ENCODE measurements at places on chromosomes 6 and 20.
A peak's percentile ranks its signal among the peaks of the same experiment; 100 is the strongest.

DNA sequence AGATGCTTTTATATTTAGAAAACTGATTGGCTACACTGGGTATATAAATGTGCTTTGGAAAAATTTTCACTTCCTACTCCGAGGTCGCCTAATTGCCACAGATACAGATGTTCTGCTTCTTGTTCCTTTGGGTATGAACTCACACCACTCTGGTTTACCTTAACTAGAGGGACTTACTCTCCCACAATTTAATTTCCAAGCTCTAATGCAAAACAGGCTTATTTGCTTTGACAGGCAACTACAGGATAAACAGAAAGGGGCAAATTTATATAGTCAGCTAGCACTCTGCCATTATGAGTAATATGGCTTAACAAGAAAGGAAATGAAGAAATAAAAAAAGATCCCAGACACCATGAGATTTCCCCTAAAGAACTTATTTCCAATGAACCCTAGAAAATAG, 156.9 kb upstream of the ZFP64 start:
- DNase-seq, result no peak

DNA sequence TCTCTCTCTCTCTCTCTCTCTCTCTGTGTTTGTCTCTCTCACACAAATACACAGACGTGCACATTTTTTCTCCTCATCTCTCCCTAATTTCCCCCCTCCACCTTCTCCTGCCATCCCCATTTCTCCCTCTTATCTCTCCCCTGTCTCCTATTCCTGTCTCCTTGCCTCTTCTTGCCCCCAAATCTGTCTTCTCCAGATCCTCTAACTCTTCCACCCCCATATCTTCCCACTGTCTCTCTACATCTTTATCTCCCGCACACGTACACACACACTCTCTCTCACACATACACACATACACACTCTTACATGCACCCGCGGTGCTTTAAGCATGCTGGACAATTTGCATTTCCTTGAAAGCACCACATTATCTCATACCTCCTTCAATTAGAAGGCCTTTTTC, 15.9 kb downstream of the KIZ start:
- DNase-seq, result no peak

DNA sequence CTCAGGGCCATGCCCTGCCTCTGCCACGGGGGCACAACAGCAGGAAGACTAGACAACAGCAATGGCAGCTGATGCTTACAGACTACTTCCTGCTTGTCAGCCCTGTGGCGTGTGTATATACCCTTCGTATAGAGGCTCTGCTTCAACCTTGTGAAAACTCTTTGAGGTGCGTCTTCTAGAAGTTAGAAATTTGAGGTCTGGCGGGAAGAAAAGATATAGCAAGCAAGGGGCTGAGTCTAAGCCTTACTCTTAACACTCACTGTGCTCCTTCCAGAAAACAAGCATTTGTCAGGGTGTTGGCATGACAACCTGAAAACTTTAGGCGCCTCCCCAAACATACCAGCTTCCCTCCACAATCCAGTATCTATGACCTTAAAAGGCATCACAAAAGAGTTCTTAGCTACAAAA, 33.3 kb downstream of the JPH2 start:
- DNase-seq, result peak; percentile 71

- DNase-seq, result no peak
These were observed 1.2 kb upstream of the MOG start for GRCh38 chr6:29655658-29656057.

DNA sequence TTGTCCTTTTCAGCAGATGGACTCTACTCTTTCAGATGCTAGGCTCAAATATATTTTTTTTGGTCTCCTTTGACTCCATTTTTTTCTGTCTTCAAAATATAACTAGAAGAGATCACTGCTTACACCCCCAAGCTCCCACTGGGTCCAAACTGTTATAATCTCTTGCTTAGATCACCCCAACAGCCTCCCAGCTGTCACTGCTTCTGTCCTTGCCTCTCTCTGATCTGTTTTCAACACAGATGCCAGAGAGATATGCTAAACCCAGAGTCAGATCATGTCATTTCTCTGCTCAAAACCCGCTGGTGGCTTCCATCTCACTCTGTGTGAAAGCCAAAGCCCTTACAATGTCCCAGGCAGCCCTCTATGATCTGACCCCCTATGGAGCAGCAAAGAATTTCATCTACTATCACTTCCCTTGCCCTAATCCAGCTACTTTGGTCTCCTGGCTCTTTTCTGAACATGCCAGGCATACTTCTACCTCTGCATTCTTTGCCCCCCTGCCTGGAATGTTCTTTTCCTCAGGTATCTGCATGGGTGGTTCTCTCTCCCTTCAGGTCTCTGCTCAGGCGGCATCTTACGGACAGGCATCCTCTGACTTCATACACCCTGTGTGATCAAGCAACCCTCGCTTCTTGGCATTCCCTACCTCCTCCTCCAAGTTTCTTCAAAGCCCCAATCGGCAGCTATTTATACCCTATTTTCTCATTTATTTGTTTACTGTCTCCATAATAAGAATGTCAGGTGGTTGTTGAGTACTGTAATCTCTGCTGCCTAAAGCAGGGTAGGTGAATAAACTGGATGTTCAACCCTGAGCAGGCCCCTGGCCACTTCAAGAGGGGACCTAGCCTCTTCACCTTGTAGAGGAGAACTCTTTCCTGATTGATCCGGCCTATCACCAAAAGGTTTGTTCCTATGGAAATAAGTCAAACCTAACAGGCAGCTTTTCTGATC, 43.6 kb upstream of the SLC4A11 start:
- no peak for DNase-seq

DNA sequence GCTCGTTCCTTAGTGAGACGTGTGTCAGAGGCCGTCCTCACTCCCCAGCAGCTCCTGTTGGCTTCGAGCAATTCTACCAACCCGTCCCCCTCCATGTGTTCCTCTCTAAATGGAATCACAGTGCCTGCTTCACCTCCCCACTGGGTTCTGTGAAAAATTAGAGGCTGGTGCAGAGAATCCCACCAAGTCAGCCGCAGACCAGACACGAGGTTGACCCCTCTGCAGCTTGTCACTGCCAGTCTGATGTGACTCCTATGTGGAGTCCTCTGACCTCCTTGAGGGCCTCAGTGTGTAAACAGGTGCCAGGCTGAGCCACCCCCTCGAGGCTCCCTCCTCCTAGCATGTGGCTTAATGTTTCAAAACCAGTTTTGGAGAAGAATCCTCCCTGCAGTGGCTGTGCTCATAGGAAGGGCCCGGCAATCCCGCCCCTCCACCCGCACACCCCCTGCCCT, 12.6 kb upstream of the IRF4 start:
- DNase-seq, result no peak

DNA sequence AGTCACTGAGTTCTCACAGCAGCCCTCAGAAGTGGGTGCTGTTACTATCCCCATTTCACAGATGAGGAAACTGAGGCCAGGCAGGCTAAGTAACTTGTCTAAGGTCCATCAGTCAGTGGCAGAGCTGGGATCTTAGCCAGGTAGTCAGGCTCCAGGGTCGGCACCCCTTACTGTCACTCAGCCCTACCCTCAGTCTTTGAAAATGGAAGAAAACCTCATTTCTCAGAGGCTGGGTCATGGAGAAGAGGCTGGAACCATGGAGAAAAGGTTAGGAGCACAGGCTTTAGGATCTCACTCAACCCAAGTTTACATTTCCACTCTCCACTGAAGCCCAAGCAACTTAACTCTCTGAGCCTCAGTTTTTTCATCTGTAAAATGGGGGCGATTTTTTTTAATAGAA, 116.2 kb upstream of the SIRPG start:
- DNase-seq, result no peak

GRCh38 chr6:101879782-101880181, 486.3 kb downstream of the GRIK2 start:
- DNase-seq, result no peak

- DNase-seq, result no peak
These were observed 171.5 kb downstream of the LY86 start for GRCh38 chr6:6760002-6760401.

- DNase-seq, result no peak
These were observed 173.2 kb downstream of the CDH26 start for GRCh38 chr20:60131375-60131774.

DNA sequence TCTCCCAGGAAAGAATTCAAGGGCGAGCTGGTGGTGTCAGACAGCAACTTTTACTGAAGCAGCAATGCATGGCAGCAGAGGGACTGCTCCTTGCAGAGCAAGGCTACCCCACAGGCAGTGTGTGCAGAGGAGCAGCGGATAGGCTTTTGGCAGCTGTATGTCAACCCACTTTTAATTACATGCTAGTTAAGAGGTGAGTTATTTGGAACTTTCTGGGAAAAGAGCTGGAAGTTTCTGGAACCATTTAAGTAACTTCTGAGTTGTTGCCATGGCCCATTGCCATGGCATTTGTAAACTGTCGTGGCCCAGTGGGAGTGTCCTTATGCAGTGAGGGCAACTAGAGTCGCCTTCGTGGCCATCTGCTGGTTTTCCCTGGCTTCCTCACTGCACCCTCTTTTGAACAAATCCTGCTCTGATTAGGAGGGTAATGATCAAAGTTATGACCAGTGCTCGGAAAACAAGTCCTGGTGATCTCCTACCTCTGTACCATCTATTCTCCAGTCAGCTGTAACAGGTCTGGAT, 34.0 kb downstream of the BPIFB4 start:
- DNase-seq, result no peak
